Activated effector memory CD4-positive, alpha-beta T cell treated with Interleukin-2 at 50 U/mL for 16 hours (primary cell): ENCODE measurements at places on chromosomes 7 and 10.

DNA sequence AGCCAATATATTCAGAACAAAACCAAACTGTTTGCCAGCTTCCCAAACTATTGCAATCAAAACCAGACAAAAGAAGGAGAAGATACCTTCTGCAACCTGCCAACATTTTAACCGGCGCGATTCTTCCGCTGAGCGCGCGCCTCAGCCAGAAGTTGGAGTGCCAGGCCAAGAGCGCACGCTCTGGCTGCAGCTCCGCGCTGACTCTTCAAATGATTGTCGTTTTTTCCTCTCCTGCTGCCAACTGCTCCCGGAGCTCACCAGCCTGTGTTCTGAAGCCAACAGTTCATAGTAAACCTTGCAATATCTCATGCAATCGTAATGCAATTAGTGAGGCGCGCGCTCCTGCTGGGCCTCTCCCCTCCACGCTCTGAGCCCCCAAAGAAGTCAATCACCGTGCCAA is 259.7 kb upstream of the MGMT start:
- DNase-seq, result no peak

GRCh38 chr10:75209086-75209920 is 1.3 kb upstream of the VDAC2 start:
- DNase-seq, result no peak

GRCh38 chr7:38283809-38284208 is 10.4 kb upstream of the TARP start:
- DNase-seq, result no peak

- no peak for DNase-seq
Observed at GRCh38 chr7:108018668-108019067, 15.7 kb upstream of the LAMB1 start.

- no peak for DNase-seq
Observed at GRCh38 chr10:100006243-100006886, 3.4 kb downstream of the DNMBP start.

DNA sequence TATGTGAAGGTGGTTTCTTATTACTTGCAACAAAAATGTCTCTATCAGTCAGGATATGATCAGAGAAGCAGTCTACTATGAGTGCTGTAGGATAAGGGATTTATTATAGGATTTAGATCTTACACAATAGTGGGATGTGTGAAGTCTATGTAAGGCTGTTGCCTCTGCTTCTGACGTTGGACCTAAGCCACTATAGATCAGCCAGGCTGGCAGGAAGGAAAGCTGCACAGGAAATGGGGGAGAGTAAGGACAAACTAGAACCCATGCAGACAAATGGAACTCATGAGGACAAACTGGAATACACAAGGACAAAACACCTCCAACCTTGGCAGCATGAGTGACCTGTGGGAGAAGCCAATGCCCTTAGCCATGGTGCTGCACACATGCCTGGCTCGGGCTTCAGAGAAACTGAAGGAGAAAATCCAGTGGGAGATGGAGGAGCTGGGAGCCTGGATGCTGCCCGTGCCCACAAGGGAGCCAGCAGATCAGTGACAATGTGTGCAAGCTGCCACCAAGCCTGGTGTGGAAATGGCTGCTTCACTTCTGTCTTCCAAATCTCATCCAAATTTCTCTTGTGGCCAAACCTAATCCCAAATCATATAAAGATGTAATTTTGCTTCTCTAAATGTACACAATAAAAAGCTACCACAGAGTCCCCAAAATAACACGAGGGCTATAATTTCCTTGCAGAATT is 147.0 kb upstream of the PCGF5 start:
- no peak for DNase-seq

- no peak for DNase-seq
Observed at GRCh38 chr7:2248984-2249694, 7.1 kb downstream of the NUDT1 start.

GRCh38 chr7:70857793-70858545 is 274.0 kb upstream of the GALNT17 start:
- no peak for DNase-seq

DNA sequence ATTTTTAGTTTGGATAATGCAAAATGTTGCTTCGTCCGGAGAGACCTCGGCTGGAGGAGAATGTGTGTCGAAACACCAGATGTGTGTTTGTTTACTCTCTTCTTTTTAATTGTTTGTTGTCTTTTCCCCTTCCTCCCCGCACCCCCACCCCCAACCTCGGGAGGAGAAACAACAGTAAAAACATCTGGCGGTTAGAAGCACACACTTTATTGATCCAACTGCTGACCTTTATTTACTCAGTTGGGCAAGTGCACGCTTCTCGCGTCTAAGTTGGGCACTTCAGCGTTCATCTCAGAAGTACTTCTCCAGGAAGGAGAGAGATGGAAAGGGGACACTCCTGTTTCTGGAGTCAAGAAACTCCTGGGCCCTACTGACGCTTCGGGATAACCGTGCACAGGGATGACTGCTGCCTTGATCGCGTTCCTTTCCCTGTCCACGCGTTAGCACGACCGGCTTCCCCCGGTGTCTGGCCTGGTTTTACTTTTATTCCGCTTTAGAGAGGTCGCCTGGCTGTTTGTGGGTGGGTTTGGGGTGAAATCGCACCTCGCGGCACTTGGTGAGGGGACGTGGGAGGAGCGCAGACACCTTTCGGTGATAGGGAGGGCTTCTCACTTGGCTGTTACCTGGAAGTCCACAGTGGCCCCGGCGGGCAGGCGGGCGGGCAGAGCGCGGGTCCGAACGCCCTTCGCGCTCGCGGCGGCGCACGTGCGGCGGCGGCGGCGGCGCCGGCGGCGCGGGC is 168.3 kb upstream of the PPP1R3A start:
- no peak for DNase-seq

DNA sequence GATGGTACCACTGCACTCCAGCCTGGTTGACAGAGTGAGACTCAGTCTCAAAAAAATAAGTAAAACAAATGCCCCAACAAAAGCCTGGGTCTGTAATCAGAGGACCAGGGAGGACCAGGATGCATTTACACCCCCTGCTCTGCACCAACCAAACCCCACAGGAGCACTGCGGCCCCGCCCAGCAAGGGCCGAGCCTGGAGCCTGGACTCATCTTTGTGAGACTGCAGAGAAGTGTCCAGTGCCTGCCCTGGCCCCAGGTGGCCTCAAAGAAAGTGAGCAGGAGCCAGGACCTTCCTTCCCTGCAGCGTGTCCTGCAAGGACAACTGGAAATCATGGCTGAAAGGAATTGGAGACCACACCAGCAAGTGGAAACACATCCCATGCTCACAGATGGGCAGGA is 31.6 kb downstream of the KNDC1 start:
- DNase-seq, result no peak

GRCh38 chr10:119335671-119336353 is 128.4 kb downstream of the GRK5 start:
- DNase-seq, result no peak

- peak; percentile 38 for DNase-seq
Observed at GRCh38 chr10:85612378-85612775, 754.2 kb downstream of the GRID1 start.

DNA sequence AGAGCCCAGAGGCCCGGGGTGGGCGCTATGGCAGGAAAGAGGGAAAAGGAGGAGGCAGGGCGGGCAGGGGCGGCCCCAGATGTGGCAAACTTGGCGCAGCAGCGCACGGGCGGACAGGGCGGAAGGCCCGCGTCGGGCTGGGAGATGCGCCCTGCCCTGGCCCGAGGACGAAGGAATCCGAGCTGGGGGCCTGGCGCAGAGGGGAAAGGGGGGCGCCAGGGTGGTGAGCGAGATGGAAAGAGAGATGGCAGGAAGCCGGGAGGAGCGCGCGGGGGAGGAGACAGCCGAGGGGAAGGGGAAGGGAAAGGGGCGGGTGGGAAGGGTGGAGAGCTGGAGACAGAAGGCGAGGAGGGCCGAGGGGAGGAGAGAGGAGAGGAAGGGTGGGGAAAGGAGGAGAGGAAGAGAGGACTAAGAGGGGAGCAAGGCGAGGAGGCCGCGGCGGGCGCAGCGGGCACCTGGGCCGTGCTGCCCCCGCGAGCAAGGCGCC is at the start of gene MARVELD1:
MARVELD1 (plus strand) TSS at position 392 of the 487 bp plus-strand sequence. CDS start 147 bp downstream, outside the sequence.
- DNase-seq, result no peak

- peak; percentile 41 for DNase-seq
Observed at GRCh38 chr7:151756076-151756731, 120.7 kb downstream of the PRKAG2 start.
